ENCODE measurements at places on chromosomes 16 and 17.

DNA sequence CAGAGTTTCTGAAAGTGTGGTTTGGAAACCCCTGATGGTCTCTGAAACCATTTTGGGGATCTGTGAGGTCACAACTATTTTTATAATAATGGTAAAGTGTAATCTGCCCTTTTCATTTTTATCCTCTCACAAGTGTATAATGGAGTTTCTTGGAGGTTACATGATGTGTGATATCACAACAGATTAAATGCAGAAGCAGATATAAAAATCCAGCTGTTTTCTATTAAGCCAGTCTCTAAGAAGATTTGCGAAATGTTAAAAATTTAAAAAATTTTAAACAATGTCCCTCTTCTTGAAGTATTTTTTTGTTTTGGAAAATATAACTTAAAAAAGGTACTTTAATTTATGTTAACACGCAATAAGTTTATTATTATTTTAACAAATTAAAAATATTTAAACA is 48.7 kb downstream of the RPGRIP1L start:
- no peak for DNase-seq

DNA sequence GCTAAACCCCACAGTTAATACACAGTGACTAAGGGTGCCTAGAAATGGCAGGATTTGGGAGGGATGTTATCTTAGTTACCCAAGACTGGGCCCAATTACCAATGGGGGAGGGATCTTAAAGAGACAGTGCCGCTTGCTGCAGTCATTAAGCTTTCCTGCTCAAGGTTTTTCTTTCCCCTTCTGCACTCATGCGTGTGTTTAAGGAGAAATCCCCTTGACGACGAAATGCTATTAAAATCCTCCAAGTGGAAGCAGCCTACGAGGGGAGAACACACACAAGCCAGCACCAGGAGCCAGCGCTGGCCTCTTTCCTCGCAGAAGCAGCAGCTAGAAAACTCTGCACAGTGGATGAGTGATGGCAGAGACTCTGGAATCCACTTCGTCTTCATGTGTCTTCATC is 22.0 kb downstream of the SALL1 start:
- DNase-seq, result no peak

DNA sequence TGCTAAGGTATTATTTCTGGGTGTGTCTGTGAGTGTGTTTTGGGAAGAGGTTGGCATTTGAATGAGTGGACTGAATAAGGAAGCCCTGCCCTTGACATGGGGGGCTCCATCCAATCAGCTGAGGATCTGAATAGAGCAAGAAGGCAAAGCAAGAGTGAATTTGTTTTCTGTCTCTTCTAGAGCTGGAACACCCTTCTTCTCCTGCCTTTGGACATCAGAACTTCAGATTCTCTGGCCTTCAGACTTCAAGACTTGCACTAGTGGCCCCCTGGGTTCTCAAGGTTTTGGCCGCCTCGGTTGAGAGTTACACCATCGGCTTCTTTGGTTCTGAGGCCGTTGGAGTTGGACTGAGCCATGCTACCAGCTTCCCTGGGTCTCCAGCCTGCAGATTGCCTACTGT is 448.6 kb downstream of the SHISA9 start:
- DNase-seq, result no peak

DNA sequence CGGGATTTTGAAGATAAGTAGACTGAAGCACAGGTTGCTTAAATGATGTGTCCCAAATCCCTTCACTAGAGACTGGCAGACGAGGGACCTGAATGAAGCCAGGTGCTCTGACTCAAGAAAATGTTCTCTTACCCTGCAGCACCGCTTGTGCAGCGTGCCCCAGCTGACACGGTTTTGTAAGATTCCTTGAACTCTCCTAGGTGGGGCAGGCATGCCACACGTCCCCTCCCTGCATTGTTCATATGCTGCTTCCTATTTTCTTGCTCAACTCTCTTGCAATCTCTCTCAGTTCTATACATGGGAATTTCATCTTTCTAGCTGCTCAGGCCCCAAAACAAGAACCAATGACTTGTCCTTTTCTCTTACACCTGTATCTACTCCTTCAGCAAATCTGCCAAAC is 22.1 kb upstream of the HNF1B start:
- no peak for DNase-seq

GRCh38 chr16:68756239-68756915 is 19.3 kb downstream of the CDH1 start:
- DNase-seq, result no peak

DNA sequence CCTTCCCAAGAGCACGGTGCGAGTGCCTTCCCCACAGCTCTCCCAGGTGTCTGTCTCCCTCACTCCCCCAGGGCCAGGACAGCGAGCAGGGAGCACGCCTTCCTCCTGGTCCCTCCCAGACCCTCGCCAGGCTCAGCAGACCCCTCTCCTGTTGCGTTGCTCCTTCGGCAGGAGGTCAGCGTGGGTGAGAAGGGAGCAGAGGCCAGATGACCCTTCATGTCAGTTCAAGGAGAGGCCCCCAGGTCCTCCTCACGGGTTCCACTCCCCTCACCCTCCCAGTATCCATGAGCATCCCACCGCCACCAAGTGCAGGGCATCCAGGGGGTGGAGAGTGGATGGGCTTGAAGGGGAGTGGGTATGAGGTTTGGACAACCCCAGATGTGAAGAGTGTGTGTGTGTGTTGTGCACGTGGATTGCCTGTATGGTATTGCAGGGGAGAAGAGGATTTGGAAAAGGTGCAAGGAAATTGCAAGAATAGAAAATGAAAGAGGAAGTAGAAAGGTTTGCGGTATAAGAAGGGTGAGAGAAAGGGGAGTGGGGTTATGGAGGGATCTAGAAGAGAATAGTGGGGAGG is 17.7 kb downstream of the SGCA start:
- no peak for DNase-seq

DNA sequence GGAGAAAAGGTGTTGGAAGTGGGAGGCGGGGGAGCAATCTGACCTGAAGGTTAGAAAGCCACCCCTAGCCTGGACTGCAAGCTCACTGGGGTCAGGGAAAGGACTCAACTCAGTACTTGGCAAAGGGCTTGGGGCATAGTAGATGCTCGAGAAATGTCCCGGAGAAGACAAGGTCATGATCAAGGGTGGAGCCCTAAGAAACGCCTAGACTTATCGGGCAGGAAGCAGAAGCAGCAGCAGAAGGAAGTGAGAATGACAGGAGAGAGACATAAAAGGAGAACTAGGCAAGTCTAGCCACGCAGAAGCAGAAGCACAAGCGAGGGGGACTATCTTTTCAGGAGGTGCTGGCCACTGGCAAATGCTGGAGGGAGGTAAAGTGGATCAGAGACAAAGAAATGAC is 10.2 kb downstream of the COTL1 start:
- no peak for DNase-seq

GRCh38 chr17:40453881-40454612 is 10.8 kb downstream of the IGFBP4 start:
- no peak for DNase-seq

- DNase-seq, result no peak
These were observed 3.7 kb upstream of the SLC6A2 start for GRCh38 chr16:55651841-55652824.

DNA sequence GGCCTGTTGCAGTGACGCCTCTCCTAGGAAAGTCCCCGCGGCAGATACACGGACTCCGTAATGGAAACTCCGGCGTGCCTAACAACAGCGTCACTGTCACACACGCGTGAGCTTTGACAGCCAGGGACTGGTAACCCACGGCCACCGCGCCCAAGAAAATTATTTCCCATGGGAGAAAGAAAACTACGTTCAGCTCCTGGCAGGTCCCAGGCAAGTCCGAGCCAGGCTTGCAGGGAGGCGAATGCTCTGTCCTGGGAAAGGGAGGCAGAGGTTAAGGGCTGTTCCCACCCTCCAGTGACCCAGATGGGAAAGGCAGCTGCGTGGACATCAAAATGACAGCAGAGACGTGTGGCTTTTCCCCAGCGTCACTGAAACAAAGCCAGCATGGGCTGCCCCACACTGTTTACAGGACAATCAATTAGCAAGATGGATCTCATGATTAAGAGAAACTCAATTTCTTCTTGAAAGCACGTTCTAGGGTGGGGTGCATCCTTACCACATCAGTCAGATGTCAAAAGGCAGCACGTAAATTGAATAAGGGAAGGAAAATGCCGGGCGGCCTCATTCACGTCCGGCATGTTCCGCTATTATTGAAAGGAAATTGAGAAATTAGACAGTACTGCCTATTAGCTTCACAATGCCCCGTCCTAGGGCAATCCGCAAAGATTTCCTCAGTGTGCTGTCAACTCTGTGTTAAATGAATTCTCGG is 82.5 kb downstream of the NXN start:
- no peak for DNase-seq

- DNase-seq, result no peak
These were observed 998 bp downstream of the ACD start for GRCh38 chr16:67658849-67659674.

- DNase-seq, result peak; percentile 52
These were observed 122.3 kb downstream of the CDK5R1 start for GRCh38 chr17:32609085-32609484.

- no peak for DNase-seq
These were observed 524.3 kb downstream of the MAF start for GRCh38 chr16:79076047-79076767.

GRCh38 chr16:58276346-58276951 is 18.4 kb downstream of the PRSS54 start:
- DNase-seq, result no peak

DNA sequence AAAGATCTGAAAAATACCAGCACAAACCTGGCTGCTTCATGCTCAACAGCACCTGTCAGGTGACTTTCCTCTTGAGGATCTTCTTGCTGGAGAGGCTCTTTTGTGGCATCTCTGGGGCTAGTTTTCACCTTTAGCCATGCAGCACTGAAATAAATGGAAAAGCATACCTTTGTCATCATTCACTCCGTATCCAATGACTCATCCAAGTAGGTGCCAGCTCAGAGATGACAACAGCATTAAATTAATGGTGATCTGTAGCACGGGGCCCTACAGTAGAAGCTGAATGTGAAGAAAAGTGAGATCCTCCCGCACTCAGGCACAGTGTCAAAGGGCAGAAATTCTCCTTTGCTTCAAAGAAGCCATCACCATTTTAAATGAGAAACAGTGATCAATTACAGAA is 32.2 kb downstream of the KIAA0753 start:
- peak; percentile 70 for DNase-seq

GRCh38 chr16:69861292-69862030 is 89.7 kb upstream of the CLEC18A start:
- DNase-seq, result no peak

DNA sequence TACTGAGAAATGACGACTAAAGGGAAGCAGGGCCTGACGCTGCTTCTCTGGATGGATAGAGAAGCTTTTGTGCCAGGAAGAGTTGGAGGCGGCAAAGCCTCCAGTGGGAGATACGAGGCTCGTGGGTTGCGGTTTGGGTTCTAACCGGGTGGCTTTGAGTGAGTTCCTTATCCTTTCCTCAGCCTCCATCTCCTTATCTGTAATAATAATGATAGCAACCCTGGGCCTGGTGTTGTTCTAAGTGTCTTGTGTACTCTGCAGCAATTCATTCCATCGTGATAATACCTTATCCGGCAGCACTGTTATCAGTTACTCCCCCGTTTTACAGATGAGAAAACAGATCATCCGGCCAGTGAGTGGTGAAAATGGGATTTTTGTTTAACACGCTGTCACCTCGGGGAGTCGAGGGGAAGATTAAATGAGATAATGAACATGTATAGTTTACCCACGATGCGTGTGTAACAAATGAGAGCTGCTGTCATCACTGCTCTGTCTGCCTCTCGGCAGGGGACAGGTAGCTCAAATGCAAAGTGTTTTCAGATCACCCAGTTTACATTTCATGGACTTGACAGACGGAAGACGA is 52.0 kb upstream of the LHX1 start:
- no peak for DNase-seq

- DNase-seq, result no peak
These were observed 13.1 kb upstream of the MGAT5B start for GRCh38 chr17:76855105-76855504.

GRCh38 chr17:27496005-27496404 is 39.8 kb downstream of the KSR1 start:
- DNase-seq, result no peak

DNA sequence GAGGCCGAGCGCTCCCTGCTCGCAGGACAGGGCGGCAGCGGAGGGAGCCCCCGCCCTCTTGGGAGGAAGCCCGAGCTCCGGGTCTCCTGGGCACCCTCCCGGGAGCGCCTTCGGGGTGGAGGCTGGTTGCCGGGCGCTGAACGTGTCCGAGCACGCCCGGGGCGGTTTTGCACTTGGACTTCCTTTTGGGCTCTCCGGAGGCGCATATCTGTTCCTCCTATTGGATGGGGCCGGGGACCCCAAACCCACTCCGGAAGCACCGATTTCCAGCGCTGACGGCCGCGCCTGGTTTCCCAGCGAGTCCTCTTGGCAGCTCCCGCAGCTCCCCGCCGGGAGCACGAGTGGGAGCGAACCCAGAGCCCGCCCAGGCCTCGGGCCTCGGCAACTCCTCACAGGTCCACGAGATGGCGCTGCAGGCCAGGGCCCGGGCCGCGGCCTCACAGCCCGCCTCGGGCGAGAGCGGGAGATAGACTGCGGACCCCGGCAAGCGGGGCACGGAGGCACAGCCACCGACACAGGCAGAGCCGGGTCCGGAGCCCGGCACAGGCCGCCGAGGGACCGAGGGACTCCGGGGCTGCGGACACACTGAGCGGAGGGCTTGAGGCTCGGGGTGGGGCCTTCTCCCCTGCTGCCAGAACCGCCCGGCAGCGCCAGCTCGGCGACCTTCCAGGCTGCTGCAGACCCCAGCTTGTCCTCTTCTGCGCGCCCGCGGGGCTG is 12.7 kb downstream of the TBX2 start:
- peak; percentile 44 for DNase-seq

- DNase-seq, result no peak
These were observed 67.9 kb downstream of the TAOK1 start for GRCh38 chr17:29458066-29458465.

DNA sequence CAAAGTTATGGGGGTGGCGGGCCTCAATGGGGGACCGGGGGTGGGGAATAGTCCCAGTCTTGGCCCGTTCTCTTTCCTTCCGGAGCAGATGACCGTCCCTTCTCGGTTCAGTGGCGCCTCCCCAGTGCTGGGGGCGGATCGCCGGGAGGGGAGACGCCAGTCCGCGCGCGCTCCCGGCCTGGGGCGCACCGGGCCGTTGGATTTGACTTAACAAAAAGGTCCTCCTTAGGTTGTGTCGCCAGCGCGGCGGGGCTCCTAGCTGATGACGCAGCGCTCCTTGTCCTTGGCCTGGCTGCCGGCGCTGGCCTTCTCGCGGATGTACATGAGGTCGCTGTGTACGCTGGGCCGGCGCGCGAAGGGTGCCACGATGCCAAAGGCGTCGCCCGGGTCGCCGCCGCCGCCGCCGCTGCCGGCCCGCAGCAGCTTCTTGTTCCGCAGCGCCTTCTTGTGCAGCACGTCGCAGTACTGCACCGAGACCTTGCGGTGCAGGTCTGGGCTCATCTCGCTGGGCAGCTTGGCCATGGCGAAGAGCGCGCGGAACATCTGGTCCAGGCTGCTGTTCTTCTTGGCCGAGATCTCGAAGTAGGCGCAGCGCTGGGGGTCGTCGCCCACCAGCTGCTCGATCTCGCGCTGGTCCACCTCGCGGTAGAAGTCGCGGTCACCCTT is 1.2 kb downstream of the RASD1 start:
- no peak for DNase-seq

- peak; percentile 93 for DNase-seq
These were observed 25.0 kb downstream of the HOXB1 start for GRCh38 chr17:48505788-48506187.
